Kidney (tissue), 22 donors: ENCODE measurements at places on chromosomes 3 and 15. TPM values are rescaled to one million over a fixed set of nuclear protein-coding genes. Genes with fewer than 3 reads are reported as not detected.

CD200R1L gene
- total RNA-seq, result not detected

- no peak overlapping the region for H3K27ac ChIP-seq
- no peak for DNase-seq
- H3K4me1 ChIP-seq, result no peaks in the 10 kb centered on the region
- H3K36me3 ChIP-seq, result no peaks in the 10 kb centered on the region
Measured at GRCh38 chr3:84987706-84988504, 29.1 kb downstream of the CADM2 start.

DNA sequence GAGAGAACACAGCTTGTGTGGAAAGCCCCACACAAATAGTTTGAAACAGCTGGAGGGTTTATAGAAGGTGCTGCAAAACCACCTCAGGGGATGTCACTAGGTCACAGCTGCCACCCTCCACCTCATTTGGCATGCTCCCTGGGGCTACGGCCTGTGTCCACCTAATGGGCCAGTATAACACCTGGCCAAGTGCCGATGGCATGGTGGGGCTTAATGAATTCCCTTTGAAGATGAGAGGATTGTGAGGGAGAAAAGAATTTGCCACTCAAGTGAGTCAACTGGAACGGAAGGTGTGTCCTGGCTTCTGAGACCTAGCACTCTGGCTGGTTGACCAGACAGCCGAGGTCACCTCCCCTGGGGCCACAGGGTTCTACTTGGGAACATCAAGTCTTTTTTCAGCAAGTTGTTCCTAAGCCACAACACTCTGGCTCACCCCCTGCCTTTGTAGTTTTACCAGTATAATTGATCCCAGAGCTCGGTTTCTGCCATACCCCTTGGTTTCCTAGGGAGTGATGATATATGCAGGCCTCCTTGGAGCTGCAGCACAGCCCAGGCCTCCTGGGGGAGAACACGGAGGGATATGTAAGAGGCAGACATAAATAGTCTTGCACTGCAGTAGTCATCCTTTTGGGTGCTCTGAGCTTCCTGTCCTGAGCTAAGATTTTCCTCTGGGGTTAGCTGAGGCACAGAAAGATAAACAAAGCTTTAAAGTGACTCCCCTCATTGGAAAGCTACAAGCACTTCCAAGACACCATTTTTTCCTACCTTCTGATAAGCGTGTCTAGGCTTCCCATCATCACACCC, 178.2 kb upstream of the LPP start:
- no peaks in the 10 kb centered on the region for H3K4me1 ChIP-seq
- no peaks in the 10 kb centered on the region for H3K27me3 ChIP-seq
- peak; percentile 40 for DNase-seq
- H3K27ac ChIP-seq, result no peak overlapping the region
- no peaks in the 10 kb centered on the region for H3K36me3 ChIP-seq
- no peak overlapping the region for H3K4me3 ChIP-seq

BSN gene
- total RNA-seq, result 1.3 TPM

GRCh38 chr3:191301017-191301416, 28.2 kb upstream of the CCDC50 start:
- DNase-seq, result no peak
- no peaks in the 10 kb centered on the region for H3K27me3 ChIP-seq
- H3K36me3 ChIP-seq, result no peaks in the 10 kb centered on the region
- no peaks in the 10 kb centered on the region for H3K4me1 ChIP-seq
- H3K4me3 ChIP-seq, result no peak overlapping the region
- H3K27ac ChIP-seq, result no peak overlapping the region

- no peak overlapping the region for H3K4me3 ChIP-seq
- no peaks in the 10 kb centered on the region for H3K36me3 ChIP-seq
- H3K4me1 ChIP-seq, result no peaks in the 10 kb centered on the region
Measured at GRCh38 chr3:18069568-18069967, 327.1 kb upstream of the TBC1D5 start.

FBXW12 gene
- not detected for total RNA-seq

DNA sequence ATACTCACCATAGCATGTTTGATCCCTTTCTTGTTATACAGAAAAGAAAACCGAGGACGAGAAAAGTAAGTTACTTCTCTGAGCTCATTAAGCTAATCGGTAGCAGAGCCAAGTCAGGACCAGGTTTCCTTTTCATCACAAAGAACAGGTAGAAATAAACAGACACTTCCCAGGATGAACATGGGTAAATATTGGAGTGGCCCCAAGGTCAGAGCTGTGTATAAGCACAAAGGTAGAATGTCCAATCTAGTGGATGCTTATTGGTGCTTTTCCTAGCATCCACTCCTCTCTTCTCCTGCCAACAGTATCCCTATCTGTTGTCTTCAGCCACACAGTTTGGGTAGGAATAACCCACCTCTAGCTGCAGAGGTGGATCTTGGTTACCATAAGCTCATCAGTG, 52.8 kb upstream of the THUMPD3 start:
- H3K4me3 ChIP-seq, result no peak overlapping the region
- H3K4me1 ChIP-seq, result no peaks in the 10 kb centered on the region
- H3K27me3 ChIP-seq, result no peaks in the 10 kb centered on the region
- no peaks in the 10 kb centered on the region for H3K36me3 ChIP-seq
- no peak for DNase-seq

C3orf20 gene
- total RNA-seq, result 0.16 TPM

DNA sequence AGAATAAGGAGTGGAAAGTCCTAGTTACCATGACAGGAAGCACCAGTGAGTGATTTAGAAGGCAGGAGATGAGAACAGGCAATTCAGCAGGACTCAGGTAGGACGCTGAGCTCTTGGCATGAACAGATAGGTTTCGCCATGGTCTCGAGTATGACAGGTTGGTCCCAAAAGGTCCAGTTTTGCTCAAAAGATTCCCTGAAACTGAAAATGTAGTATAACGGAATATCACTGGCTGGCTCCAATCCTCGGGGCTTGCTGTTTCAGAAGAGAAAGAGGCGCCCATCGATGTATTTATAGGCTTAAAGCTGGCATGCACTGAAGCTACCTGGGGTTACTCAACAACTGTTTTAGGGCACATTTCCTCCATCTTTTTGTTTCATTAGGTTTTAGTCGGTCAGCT, 59.2 kb downstream of the SRGAP3 start:
- DNase-seq, result no peak
- peaks cover 9% of the 10 kb centered on the region for H3K4me1 ChIP-seq
- H3K36me3 ChIP-seq, result no peaks in the 10 kb centered on the region
- no peaks in the 10 kb centered on the region for H3K27me3 ChIP-seq
- H3K4me3 ChIP-seq, result no peak overlapping the region

SLC6A1 gene
- total RNA-seq, result 2.1 TPM

PLD1 gene
- total RNA-seq, result 24.3 TPM

- H3K27ac ChIP-seq, result peak overlapping the region; percentile 76
- no peaks in the 10 kb centered on the region for H3K27me3 ChIP-seq
- H3K4me3 ChIP-seq, result no peak overlapping the region
- peaks cover 26% of the 10 kb centered on the region for H3K4me1 ChIP-seq
- no peak for DNase-seq
Measured at GRCh38 chr15:42151736-42152135, 4.7 kb downstream of the PLA2G4F start.

ATP2B2 gene
- 0.19 TPM for total RNA-seq

DNA sequence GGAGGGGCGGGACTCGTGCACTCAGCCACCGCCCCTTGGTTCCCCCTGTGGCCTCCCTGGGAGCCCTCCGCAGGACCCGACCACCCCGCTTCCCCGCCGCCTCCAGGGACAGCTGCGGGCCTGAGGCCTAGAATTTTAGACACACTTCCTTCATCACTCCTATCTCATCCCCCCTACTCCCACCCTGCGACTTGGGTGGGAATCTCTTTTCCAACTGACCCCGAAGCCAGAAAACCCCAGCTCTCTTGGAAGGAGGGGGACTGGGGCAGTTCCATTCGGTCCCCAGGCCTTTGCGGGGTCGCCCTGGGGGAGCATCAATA, 289 bp upstream of the TFDP2 start:
- no peaks in the 10 kb centered on the region for H3K36me3 ChIP-seq
- no peak overlapping the region for H3K27ac ChIP-seq
- H3K27me3 ChIP-seq, result no peaks in the 10 kb centered on the region
- peak overlapping the region; percentile 8 for H3K4me3 ChIP-seq

- H3K4me3 ChIP-seq, result no peak overlapping the region
- no peak for DNase-seq
- no peaks in the 10 kb centered on the region for H3K27me3 ChIP-seq
Measured at GRCh38 chr3:105979961-105980360, 111.1 kb upstream of the CBLB start.

DNA sequence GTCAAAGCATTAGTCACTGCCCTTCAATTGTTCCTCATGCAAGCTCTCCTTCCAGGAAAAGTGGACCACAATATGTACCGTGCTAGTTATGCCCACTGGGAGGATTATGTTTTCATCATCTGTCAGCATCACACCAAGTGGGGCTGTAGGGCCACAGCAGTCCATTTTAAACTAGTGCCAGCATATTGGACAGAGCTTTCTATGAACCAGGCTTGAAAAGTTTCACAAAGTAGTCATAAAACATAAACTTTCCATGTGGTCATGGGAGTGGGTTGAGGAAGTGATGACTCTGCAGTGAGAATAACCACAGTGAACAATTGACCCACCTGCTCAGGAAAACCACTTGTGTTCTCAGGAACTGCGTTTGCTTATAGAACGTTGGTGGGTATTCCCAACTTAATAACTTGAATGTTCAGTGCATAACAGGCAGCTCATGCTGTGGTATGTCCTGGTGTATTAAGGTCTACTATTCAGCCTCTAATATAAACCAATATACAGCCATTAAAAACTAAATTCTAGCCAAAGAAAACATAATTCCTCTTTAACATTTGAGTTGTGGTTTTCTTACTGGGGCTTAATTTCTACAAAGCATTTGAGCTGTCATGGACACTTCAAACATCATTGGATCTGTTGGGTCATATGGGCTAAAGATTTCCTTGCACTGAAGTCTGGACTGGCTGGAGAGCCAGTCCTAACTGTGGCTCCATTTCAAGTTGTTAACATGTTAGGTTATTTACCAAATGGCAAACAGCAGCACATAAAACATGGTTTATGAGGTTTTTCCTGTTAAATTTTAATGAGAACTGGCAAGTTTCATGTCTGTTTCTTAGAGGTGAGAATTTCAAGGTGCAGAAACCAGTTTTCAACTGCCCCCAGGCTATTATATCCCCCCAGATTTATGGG, 274.1 kb downstream of the OTOL1 start:
- DNase-seq, result no peak
- no peaks in the 10 kb centered on the region for H3K27me3 ChIP-seq
- H3K4me1 ChIP-seq, result no peaks in the 10 kb centered on the region
- no peaks in the 10 kb centered on the region for H3K36me3 ChIP-seq
- no peak overlapping the region for H3K27ac ChIP-seq
- H3K4me3 ChIP-seq, result no peak overlapping the region

GRCh38 chr3:96266395-96267190, 547.8 kb upstream of the EPHA6 start:
- no peak for DNase-seq
- H3K4me3 ChIP-seq, result no peak overlapping the region
- no peaks in the 10 kb centered on the region for H3K36me3 ChIP-seq
- H3K4me1 ChIP-seq, result no peaks in the 10 kb centered on the region

DNA sequence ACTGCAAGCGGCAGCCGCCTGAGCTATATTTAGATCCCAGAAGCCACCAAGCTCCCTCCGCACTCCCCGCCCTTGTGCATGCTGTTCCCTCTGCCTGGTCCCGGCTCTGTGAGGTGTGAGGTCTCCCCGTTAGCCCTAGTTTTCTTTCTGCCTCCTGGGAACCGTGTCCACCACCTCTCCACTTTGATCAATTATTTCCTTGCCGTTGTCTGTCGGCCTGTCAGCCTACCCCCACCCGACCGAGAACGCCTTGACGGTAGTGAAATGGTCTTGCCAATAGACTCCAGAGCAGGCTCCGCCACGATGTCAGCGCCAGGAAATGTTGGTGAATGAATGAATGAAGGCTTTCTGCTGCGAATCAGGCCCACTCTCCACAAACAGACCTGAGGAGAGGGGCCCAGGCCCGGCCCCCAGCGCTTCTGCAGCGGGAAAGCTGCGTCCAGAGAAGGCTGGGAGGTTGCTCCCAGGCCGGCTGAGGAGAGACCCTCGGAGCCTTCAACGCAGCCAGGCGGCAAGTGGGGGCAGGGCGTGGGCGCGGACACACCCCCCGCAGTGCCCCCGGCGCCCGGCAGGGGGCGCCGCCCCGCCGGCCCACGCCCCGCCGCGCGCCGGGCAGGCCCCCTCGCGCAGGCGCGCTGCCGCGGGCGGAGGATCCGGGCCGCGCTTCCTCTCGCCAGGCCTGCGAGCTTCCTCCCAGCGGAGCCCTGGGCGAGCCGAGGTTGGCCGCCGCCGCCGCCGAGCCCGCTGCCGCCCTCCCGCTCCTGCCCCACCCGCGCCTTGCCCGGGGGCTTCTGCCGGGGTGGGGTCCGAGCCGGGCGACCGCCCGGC, at the start of gene CSK:
Gene CSK (plus strand): TSS at position 650 of the 828 bp plus-strand sequence. CDS start 16,218 bp downstream, outside the sequence.
- no peaks in the 10 kb centered on the region for H3K36me3 ChIP-seq
- H3K4me1 ChIP-seq, result no peaks in the 10 kb centered on the region
- peak within 1 kb of the TSS; percentile 10 for H3K27ac ChIP-seq
- peak within 1 kb of the TSS; percentile 71 for H3K4me3 ChIP-seq
- no peaks in the 10 kb centered on the region for H3K27me3 ChIP-seq
- peak; percentile 90 for DNase-seq
